CD4-positive, alpha-beta T cell treated with Interleukin-2 at 100 ng/mL for 4 hours (primary cell): ENCODE measurements at places on chromosomes 6 and 20.
A peak's percentile ranks its signal among the peaks of the same experiment; 100 is the strongest.

GRCh38 chr6:17115251-17116116 is 13.6 kb downstream of the STMND1 start:
- DNase-seq: no peak

GRCh38 chr6:108921547-108922361 is 73.5 kb downstream of the ARMC2 start:
- DNase-seq: peak; percentile 42

- no peak for DNase-seq
These were observed 5.2 kb downstream of the HIVEP1 start for GRCh38 chr6:12017263-12017662.

GRCh38 chr6:77568570-77568969 is 84.3 kb upstream of the MEI4 start:
- DNase-seq: no peak

DNA sequence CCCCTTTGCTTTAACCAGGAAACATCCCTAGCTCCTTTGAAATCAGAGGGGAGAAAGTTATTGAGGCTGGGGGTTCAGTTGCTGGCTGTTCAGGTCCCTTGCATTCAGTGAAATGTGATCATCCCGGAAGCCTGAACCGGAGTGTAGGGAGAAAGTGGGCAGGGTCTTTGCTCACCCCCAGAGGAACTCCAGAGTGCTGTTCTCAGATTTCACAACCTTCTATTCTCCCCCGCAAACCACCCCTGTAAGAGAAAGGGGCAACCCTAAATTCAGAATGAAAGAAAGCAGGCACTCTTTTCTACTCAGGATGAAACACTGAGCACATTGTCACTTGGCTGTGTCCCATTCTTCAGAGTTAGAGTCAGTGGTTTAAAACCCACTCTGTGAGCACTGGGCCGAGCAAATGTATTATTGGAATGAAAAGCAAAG is 139.8 kb downstream of the KHDC1L start:
- DNase-seq: no peak

GRCh38 chr20:17109307-17109706 is 117.5 kb upstream of the PCSK2 start:
- no peak for DNase-seq

GRCh38 chr20:38591474-38592410 is 9.9 kb upstream of the ARHGAP40 start:
- no peak for DNase-seq

GRCh38 chr6:159212028-159212427 is 42.8 kb downstream of the FNDC1 start:
- DNase-seq: no peak

GRCh38 chr6:32885698-32886286 is 31.8 kb downstream of the PSMB9 start:
- peak; percentile 80 for DNase-seq
